ENCODE measurements at places on chromosomes 16 and 17.

- no peak for DNase-seq
Observed at GRCh38 chr17:55492781-55493341, 18.4 kb downstream of the SMIM36 start.

DNA sequence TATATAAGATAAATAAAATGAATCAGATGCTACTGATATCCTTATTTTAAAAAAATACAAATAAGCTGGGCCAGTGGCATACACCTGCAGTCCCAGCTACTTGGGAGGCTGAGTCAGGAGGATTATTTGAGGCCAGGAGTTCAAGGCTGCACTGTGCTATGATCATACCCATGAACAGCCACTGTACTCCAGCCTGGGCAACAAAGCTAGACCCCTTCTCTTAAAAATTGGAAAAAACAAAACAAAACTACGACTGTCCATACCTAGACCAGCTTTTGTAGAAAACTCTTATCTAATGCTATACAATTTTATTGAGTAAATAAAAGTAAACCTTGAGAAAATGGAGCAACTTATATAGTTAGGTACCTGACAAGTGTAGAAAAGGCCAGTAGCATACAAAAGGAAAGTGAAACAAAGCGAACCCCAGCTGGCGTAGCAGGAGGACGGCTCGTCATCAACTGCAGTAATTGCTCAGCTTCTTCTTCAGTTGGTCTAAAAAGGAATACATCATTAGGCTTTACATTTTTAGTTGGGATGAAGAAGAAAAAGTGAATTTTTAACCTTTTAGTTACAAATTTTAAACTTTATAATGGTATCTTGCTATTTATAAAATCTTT, 23.6 kb downstream of the INTS2 start:
- no peak for DNase-seq

DNA sequence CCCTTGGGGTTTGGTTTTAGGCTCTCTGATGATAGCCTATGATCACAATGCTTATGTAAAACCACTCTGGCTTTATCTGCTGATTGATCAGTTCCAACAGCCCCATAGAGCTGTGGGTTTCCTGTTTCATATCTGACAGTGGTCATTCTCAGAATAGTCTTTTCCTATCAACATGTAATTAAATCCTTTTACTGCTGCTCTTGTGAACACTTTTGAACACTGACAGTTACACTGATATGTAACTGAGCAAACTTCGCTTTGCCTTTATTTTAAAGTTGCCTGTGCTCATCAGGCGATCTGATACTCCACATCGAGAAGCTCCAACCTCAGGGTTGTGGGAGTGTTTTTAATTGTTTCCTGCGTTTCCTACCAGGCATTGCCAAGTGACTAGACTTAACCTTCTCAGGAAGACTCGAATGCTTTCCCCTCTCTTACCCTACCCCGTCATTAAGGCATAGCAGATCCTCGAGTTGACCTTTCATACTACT, 17.3 kb upstream of the CLEC18B start:
- no peak for DNase-seq

- no peak for DNase-seq
Observed at GRCh38 chr17:31048780-31049179, 46.0 kb upstream of the NF1 start.

DNA sequence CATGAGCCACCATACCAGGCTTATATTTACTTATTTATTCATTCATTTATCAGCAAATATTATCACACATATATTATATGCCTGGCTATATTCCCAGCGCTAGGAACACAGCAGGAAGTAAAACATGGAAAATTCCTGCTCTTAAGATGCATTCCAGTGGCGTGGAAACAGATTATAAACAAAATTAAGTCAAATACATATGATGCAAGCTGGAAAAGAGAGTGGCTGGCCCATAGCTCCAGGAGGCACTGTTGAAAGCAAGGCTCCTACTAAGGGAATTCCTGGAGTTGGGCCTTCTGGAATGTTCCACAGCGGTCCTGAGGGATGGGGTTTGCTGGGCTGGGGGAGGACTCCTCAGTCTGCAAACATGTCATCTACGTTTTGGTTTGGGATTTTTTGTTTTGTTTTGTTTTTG, 18.4 kb downstream of the ADCY9 start:
- no peak for DNase-seq

- no peak for DNase-seq
Observed at GRCh38 chr17:46109603-46110189, 83.5 kb downstream of the KANSL1 start.

DNA sequence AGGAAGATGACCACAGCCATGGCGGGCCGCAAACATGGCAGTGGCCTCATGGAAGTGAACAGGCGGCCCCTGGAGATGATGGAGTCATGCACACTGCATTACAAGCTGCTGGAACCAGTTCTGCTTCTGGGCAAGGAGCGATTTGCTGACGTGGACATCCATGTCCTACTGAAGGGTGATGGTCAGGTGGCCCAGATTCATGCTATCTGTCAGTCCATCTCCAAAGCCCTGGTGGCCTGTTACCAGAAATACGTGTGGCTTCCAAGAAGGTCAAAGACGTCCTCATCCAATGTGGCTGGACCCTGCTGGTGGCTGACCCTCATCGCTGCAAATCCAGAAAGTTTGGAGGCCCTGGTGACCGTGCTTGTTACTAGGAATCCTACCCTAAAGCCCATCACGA, 13.4 kb upstream of the WSB1 start:
- DNase-seq, result no peak

- DNase-seq, result peak; percentile 5
Observed at GRCh38 chr16:9159839-9160550, 68.6 kb downstream of the HAPSTR1 start.

- DNase-seq, result no peak
Observed at GRCh38 chr16:50740736-50741135, 1.1 kb upstream of the CYLD start.

DNA sequence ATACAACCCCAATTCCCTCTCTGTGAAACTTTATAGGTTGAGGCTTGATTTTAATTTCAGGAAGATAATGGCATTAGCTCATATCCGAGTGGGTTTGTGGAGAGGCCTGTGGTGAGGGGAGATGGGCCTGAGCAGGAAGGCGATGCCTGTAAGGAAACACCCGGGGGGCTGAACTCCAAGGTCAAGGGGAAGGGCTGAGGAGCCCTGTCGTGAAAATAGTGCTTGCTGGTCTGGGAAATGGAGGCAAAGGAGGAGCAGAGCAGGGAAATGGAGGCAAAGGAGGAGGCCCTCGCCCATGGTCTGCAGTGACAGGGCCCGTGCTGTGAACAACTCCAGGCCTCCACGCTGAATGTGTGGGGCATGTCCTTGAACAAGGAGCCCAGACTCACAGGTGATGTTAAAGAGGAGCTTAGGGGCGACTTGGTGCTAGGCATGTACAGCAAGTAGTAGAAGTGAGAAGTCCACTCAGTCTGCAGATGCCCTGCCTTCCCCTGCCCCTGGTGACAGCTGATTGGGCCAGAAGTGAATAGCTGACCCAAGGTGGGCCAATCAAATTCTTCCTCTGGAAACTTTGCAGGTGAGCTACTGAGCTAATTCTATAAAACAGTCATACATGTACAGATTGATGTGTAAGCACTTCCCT, 38.1 kb downstream of the MRPS23 start:
- peak; percentile 50 for DNase-seq

GRCh38 chr17:78940258-78940657, 15.1 kb upstream of the TIMP2 start:
- no peak for DNase-seq

GRCh38 chr17:3988297-3989040, 24.2 kb upstream of the ATP2A3 start:
- DNase-seq, result no peak

GRCh38 chr16:8919089-8919933, 37.2 kb downstream of the LITAFD start:
- DNase-seq, result no peak

GRCh38 chr16:30813821-30814189, 26.8 kb upstream of the ZNF629 start:
- DNase-seq, result no peak

- no peak for DNase-seq
Observed at GRCh38 chr16:13351601-13352217, 450.3 kb downstream of the SHISA9 start.

GRCh38 chr17:15213381-15214087, 51.6 kb downstream of the PMP22 start:
- no peak for DNase-seq

GRCh38 chr16:58345574-58346354, 46.5 kb upstream of the GINS3 start:
- DNase-seq, result no peak

DNA sequence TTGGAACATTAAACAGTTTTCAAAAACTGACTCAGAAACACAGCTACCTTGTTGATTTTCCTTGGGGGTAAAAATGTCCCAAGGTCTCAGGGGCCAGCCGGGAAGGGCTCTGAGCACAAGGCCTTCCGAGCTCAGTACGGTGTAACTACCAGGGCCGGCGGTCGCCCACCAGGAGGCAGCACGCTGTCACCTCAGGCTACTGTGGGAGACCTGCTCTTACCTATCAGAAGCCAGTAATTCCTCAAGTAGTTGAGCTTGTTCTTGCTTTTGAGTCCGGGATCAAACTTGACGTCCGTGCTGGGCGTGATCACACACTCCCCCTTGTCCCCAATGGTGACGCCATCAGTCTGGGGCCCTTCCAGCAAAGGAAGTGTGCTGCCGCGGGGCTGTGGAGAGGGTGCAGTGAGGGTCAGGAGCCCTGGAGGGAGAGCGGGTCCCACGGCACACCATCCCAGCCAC, 43.4 kb upstream of the ICAM2 start:
- DNase-seq, result no peak

GRCh38 chr17:20074001-20074400, 64.8 kb downstream of the SPECC1 start:
- DNase-seq, result no peak

- DNase-seq, result peak; percentile 72
Observed at GRCh38 chr17:41647940-41648410, 23.6 kb upstream of the KRT17 start.

DNA sequence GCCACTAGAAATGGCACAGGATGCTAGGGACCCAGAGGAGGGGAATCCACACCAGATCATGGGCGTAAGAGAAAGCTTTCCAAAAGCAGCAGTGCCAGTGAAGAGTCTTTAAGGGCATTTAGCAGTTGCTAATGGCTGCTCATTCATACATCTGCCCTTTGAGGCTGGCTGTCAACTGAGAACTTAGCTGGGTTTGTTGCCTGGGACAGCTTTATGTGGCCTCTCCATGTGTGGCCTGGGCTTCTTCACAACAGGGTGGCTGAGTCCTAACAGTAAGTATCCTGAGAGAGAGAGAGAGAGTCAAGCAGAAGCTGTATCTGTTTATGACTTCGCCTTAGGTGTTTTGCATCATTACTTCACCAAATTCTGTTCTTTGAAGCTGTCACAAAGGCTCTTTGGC, 286.1 kb upstream of the KCNJ16 start:
- DNase-seq, result no peak

- DNase-seq, result no peak
Observed at GRCh38 chr17:44384281-44384822, 5.1 kb downstream of the ITGA2B start.

DNA sequence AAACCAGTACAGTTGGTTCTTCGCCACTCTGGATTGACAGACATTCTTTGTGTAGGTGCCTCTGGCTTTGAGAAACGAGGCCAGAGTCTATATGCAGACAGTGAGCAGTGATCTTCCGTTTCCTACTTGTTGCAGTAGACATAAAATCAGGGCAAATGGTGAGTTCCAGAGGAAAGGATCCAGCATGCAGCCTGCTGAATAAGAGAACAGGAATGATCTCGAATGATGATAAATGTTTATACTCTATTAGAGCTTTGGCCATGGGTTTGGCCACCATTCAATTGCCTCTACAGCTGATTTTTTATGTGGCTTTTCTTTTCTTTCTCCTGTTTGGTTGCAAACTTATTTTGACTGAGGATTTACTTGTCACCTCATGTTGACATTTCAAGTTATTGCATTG, 286.7 kb downstream of the IRX3 start:
- DNase-seq, result no peak
